Stimulated activated CD4-positive, alpha-beta T cell treated with anti-CD3 and anti-CD28 coated beads, TNF-alpha, amount 100 ng/mL, for 24 hours (primary cell): ENCODE measurements at places on chromosomes 7 and 10.

DNA sequence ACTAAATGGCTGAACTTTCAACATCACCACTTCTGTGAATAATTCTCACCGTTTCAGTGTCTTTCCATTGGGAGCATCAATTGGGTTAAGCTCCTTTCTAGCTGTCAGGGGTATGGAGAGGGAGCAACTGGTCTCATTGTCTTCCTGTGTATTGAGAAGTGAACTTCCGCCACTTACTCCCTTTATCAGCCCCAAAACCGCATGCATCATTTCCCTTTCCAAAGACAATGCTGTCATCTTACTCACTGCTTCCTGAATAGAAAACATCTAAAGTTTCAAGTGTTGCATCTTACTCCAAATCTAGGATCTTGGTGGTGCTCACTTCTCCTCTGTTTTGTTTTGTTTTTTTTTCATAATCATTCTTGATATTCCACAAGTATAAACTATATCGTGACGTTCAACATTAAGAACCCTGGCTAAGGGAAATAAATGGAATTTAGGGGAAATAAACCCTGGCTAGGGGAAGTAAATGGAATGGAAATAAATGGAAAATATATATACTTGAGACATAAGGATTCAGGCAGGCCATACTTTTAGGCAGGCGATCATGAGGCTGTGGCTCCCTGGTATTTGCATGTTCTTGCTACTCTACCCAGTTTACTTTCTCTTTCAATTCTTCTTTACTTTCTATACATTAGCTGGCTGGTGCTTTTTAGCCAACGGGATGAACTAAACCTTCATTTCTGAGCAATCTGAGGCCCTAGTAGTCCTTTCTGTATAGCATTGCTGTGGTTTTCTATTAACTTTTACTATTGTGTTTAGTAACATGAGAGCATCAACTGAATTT lies 371.9 kb downstream of the BMPER start:
- no peak for DNase-seq

- DNase-seq: no peak
Measured at GRCh38 chr10:132859084-132859855, 73.3 kb upstream of the NKX6-2 start.

- DNase-seq: no peak
Measured at GRCh38 chr7:17600340-17600752, 301.9 kb downstream of the AHR start.

- DNase-seq: no peak
Measured at GRCh38 chr10:93059975-93060886, at the start of gene CYP26C1. Gene CYP26C1 (plus strand): TSS chr10:93060798. CDS start chr10:93061264, 466 bp downstream.

DNA sequence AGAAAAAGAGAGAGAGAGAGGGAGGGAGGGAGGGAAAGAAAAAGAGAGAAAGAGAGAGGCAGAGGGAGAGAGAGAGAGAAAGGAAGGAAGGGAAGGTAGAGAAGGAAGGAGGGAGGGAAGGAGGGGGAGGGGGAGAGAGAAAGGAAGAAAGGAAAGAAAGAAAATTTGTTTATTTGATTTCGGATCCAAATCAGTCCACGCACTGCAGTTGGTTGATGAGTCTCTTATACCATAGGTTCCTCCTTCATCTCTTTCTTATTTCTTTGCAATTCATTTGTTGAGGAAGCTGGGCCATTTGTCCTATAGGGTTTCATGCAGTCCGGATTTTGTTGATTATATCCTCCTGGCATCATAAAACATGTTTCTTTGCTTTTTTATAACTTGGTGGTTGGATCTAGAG lies 34.4 kb downstream of the AIFM2 start:
- DNase-seq: no peak

GRCh38 chr10:11949152-11949551 lies 93.5 kb downstream of the UPF2 start:
- DNase-seq: no peak

DNA sequence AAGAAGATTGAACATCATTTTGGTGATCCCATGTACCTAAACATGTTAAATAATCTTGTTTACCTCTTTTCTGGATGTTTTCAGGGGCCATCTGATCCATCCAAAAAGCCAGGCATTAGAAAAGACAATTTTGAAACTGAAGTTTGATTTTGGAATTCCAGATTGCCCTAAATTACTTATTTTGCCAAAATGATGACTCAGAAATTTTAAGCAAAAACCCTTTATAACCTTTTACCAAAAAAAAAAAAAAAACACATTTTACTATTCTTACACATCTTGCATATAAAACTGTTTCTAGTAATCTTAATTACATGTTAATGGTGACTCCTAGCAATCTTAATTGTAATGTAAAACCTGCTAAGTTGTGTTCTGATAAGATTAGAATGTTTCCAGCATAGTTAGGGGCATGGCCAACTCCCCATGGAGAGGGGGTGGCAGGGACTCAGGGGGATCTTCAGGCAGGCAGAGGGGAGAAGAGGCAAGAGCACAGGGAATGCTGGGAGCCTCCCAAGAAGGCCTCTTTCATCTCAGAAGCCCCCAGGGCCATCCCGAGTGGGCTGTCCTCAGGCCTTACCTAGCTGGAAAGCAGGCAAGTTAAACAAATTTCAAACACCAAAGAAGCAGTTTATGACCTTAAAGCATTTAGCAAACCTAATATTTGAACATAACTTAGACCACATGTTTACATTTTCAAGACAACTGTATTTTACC lies 25.8 kb upstream of the AKR1C3 start:
- DNase-seq: no peak

- DNase-seq: no peak
Measured at GRCh38 chr10:120253131-120253530, 203.9 kb upstream of the PLPP4 start.

DNA sequence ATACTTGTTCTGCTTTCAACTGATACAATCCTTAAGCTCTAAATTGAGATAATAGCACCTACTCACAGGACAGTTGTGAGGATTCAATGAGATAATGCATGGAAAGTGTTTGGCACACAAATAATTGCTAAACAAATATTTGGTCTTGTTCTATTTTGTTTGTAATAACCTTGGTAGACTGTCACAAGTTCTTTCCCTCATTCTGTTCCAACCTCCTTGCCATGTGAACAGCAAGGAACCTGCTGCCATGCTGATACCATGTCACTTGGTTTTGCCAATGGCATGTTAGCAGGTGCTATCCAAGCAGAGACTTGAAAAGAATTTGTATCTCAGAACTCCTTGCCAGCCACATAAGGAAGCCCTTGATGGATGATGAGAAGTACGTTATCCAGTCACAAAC lies 24.8 kb upstream of the TECTB start:
- DNase-seq: no peak

- no peak for DNase-seq
Measured at GRCh38 chr7:68246189-68246633, 1249.6 kb downstream of the TYW1 start.

DNA sequence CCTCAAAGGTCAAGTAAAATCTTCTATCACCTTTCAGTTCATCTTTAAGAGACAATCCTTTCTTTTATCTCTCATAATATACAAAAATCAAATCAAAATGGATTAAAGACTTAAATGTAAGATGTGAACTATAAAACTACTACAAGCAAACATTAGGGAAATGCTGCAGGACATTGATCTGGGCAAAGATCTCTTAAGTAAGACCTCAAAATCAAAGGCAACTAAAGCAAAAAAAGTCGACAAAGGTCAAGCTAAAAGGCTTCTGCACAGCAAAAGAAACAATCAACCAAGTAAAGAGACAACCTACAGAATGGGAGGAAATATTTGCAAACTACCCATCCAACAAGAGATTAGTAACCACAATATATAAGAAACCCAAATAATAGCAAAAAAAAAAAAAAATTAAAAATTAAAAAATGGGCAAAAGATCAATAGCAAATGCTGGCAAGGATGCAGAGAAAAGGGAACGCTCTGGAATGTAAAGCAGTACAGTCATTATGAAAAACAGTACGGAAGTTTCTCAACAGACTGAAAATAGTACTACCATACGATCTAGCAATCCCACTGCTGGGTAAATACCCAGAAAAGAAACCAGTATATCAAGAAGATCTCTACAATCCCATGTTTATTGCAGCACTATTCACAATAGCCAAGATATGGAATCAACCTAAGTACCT lies 41.7 kb downstream of the TNPO3 start:
- no peak for DNase-seq
